ENCODE measurements at places on chromosomes 1 and 21.

GRCh38 chr1:52346653-52347052, 19.4 kb downstream of the CC2D1B start:
- no peak for DNase-seq

DNA sequence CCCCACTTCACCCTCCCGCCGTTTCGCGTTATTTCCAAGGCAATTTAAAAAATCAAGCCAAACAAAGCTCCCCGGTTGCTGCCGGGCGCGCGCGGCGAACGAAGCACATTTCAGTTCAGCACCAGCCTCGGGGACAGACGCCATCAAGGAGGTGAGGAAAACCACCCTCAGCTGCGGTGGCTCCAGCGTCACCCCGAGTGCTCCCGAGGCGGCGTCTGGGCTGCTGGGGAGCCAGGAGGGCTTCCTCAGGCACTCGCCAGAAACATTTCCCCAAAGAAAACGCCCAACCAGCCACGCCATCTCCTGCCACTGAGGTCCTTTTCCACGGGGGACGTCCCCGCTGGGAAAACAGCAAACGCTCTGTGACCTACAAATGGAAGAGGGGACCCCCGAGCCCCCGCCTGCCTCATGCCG, 623 bp downstream of the GNG4 start:
- DNase-seq = peak; percentile 45

- no peak for DNase-seq
These were observed 1.7 kb downstream of the TFAP2E start for GRCh38 chr1:35574655-35575415.

DNA sequence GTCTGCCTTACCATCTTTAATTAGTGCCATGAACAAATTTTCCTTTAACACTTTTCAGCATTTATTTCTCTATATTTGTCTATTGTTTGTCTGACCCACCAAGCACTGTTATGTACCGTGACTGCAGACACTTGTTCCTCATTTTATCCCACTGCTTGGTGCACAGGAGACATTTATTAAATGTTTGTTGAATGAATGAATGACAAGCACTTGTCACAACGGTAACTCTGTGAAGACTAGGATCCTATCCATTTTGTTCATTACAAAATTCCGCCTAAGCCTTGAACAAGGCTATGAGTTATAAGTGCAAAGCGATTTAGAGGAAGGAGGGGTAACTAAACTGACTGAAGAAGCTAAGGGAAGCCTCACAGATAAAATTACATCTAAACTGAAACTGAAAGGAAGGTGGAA, 379 bp upstream of the STRIP1 start:
- DNase-seq = no peak

DNA sequence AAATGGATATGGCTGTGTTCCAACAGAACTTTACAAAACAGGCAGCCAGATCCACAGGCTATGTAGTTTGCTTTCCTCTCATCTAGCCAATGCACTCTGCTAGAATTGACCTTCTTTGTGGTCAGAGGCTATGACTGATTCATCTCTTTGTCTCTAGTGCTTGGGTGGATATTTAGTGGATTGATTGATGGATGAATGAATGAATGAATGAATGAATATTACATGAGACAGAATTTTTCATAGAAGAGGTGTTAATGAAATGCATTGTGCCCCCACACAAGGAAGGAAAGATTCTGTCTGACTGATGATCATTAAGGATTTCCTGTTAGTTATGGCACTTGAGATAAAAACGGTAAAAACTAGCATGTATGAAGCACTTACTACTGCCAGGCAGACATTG, 50.5 kb upstream of the ZYG11A start:
- DNase-seq = no peak

- DNase-seq = peak; percentile 62
These were observed 936 bp downstream of the ZBTB21 start for GRCh38 chr21:42009018-42009830.

DNA sequence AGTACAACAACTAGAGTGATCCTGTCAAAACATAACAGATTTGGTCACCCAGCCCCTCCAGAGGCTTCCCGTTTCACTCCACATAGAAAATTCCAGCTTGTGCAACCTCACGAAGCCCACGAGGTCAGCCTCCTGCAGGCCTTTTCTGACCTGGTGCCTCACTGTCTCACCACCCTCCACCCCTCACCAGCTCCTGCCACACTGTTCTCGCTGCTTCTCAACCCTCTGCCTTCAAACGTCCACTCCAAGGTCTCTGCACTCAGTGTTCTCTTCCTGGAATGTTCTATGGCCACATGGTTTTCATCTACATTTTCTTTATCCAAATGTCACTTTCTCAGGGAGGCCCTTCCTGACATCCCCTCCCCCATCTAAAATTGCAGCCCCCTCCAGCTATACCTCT, 178.9 kb downstream of the DHRS3 start:
- DNase-seq = no peak

- no peak for DNase-seq
These were observed 218.4 kb downstream of the HLX start for GRCh38 chr1:221097479-221098281.

- no peak for DNase-seq
These were observed 23.5 kb upstream of the KIF14 start for GRCh38 chr1:200644021-200644420.

Measured in activated CD4-positive, alpha-beta T cell treated with anti-CD3 and anti-CD28 coated beads, Interleukin-2, amount 50 U/mL, for 4 hours (primary cell).